Midbrain (tissue), 1 donor: ENCODE measurements at places on chromosomes 4 and X.

- DNase-seq: no peak
Measured at GRCh38 chr4:22653752-22654151, 39.0 kb upstream of the GBA3 start.

DNA sequence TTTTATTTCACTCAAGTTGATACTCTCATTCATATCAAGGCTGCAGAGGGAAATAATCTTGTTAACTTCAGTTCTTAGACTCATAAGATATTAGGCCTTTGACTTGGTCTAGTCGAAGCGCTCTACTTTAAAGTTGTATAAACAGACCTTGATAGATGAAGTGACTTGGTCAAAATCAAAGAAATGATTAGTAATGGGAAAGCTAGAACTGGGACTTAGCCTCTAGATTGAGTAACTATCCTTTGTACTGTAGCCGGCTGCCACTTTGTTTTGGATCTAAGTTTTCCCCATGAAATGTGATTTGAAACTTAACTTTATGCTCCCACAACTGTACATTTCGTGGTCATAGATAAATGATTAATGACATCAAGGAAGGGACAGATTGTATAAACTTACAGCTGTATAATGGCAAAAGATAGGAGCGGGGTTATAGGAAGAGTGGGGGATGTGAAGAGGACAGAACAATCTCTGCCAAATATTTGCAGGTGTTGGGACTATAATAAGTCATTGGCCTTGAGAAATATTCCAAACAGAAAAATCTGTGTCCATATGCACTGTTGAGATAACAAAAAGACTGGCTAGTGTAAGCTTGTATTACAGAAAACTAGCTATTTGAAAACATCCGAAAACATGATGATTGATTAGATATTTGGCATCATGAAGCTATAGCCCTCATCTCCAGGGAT lies 17.2 kb downstream of the MID2 start:
- DNase-seq: no peak

- DNase-seq: no peak
Measured at GRCh38 chr4:15868826-15869413, 69.6 kb downstream of the FGFBP1 start.

DNA sequence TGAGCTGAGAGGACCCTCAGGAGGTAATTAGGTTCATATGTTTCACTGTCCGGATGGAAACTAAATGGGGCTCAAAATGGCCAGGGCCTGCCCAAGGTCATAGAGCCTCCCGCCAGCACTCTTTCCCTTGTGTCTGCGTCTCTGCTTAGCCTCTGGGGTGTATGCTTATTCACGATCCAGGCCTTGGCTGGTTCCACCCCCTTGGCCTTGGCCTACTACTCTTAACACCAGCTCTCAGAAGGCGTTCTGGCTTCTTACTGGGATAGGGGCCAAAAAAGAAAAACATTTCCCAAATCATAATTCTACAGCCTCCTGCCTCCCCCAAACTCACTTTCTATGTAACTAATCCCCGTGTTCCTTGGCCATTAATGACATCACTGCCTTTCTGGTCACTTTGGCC lies 68.8 kb downstream of the RTL5 start:
- no peak for DNase-seq

DNA sequence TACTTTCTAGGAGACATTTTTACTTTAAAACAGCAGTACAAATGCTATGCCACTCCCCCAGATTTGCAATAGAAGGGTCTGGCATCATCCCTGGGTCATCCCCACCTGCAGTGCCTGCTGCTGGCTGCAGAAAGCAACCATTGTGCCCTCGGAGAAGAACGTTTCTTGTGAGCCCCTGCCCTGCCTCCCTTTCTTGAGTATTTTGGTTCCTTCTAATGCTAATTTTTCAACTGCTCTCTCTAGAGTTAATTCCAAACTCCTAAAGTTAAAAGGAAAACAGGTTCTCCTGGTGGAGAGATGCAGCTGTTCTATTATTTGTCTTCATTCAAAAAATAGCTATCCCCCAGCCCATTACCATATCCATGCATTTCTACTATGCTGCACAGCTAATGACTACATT lies 107.1 kb downstream of the IDS start:
- DNase-seq: no peak

- DNase-seq: no peak
Measured at GRCh38 chr4:38128478-38129459, 168.6 kb downstream of the PTTG2 start.

GRCh38 chr4:158578476-158578875 lies 56.8 kb downstream of the RXFP1 start:
- no peak for DNase-seq

- DNase-seq: no peak
Measured at GRCh38 chrX:113400193-113400704, 559.6 kb upstream of the AMOT start.

- no peak for DNase-seq
Measured at GRCh38 chrX:129653971-129654651, 645 bp downstream of the APLN start.

DNA sequence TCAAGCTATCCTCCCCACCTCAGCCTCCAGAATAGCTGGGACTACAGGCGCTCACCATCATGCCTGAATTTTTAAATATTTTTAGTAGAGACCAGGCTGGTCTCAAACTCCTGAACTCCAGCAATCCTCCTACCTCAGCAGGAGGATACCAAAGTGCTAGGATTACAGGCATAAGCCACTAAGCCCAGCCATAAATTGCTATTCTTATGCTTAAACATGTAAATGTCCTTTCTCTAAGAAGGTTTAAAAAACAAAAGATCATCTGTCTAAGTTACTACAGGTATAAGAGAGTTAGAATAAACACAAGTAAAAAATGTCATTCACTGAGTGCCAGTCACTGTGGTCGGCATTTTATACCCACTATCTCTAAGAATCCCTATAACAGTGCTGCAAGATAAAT lies 28.3 kb downstream of the PRMT9 start:
- no peak for DNase-seq

DNA sequence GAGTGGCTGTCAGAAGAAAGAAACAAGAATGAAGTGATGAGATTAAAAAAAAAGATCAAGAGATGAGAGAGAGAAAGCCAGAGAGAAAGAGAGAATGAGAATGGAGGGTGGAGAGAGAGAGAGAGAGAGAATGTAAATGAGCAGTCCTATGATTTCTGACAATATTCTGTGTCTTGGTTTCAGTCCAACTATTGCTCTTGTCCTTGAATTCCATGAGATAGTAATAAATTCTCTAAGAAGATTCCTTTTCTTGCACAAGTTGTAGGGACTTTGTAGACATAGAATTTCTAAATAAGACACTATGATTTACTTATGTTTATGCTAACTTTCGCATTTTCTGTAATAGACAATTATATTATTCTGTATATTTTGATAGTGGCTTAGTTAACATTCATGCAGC lies 149.6 kb upstream of the CTSO start:
- DNase-seq: no peak

- DNase-seq: no peak
Measured at GRCh38 chr4:142535009-142535408, 311.1 kb downstream of the INPP4B start.

DNA sequence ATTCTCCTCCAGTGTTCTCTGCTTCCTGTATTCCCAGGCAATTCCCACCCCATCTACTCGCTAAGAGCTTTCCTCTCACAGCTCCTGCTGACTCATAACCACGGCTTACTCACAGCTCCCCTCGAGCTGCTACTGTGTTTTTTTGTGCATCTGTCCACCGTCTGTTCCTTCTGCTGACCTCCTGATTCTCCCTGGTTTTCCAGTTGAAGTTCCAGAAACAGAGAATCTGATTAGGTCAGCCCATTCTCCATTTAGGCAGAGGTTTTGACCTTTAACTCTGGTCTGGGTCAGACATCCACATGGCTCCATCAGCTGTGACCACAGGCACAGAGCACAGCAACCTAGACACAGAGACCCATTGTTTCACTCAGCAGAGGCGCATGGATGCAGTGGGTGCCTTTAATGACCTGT lies 5.5 kb upstream of the SMIM20 start:
- no peak for DNase-seq
